ENCODE measurements at places on chromosomes 11 and 22.

GRCh38 chr22:20533879-20534265 lies 26.5 kb downstream of the MED15 start:
- no peak for DNase-seq

DNA sequence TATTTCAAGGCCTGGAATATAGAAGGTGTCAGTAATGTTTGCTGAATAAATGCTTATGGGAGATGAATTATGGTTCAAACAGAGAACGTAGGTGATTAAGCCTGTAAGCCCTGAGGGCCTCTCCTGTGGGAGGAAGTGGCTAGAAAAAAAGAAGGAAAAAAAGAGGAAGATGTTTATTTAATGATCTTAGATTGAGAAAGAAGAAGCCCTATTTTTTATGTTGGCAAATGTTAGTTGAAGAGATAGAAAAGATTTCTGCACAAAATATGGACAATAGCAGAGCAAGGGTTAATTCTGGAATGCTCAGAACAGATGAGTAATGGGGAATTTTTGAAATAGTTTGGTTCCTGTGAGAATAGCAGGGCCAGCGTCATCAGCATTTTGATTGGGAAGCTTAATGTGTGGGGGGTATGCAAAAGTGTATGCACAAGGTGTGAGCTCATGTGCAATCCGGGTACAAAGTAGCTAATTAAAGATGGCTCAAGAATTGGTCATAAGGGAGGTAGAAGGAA lies 95.7 kb downstream of the TEAD1 start:
- DNase-seq, result no peak

DNA sequence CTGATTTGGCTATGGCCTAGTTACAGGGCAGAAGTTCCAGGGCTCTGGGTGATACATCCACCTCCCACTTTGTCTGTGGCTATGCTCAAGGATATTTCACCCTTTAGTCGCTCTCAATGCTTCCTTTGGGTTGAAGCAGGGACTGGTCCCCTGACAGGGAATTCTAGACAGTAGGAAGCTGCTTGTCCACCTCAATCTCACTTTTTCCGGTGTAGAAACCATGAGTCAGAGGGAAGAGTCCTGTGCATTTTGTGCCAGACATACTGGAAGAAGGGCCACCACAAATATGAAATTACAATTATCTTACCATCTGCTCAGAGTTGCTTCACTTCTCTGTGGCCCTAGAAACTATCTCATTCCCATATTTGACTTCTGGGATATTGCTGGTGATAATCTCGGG lies 413.7 kb upstream of the FAT3 start:
- DNase-seq, result no peak

DNA sequence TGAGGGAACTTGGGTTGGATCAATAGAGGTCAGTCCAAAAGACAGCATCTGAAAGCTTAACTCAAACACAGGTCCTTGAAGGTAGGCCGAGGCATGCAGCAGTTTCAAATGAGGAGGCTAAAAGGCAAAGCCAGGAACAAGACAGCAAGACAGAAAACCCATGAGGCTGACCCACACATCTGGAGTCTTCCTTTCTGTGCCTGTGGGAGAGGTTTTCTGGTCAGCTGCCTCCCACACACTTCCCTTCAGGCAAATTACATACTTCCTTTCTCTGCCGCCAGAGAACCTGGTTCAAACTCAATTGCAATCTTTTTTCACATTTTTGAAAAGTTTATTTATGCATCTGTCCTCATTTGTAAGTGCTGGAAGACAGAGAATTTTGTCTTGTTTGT lies 29.8 kb upstream of the CRTAM start:
- peak; percentile 40 for DNase-seq

DNA sequence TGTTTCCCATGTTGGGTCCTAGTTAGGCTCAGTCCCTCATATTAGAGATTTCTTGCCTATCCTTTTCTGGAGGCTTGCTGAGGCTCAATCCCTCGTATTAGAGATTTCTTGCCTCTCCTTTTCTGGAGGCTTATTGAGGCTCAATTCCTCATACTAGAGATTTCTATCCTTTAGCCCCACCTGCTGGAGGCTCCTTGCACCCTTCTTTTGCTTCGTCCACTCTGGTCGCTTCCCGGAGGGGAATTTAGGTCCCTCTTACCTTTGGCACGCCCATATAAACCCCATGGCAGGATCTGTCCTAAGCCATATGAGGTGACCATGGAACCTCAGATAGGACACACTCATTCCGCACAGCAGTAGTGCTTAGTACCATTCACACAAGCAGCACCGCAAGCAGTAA lies 15.9 kb downstream of the CYP2D6 start:
- DNase-seq, result peak; percentile 26

DNA sequence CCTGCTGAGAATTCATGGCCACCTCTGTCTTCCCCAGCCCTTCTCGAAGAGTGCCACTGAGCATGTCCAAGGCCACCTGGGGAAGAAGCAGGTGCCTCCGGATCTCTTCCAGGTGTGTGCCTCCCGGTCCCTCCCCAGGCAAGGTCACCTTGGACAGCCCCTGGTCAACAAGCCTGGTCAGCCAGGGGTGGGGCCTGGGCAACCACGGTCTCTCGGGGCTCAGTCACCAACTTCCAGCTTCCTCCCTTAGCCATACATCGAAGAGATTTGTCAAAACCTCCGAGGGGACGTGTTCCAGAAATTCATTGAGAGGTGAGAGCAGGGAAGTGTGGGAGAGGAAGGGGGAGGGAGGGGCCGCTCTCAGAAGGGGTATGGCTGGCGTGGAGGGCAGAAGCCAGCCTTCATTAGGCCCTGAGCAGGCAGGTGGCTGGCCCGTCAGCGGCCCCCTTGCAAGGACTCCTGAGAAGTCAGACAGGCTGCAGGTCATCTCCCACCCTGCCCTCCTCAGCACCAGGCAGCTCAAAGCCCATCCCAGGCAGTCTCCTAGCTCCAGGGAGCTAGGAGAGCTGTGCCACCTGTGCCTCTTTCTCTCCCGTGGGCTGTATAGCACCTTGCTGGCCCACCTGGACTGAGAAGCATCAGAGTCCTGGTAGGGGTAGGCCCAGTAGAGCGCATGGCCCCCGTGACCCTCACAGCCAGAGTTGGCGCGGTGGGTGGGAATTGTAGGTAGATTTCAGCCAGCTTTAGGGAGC lies 9.3 kb upstream of the ANKRD13D start:
- DNase-seq, result no peak
